Stomach (tissue), 19 donors: ENCODE measurements at places on chromosomes 6 and 20. TPM values are rescaled to one million over a fixed set of nuclear protein-coding genes. Genes with fewer than 3 reads are reported as not detected.

- no peak for DNase-seq
These were observed 35.5 kb upstream of the AFDN start for GRCh38 chr6:167791091-167791779.

DNA sequence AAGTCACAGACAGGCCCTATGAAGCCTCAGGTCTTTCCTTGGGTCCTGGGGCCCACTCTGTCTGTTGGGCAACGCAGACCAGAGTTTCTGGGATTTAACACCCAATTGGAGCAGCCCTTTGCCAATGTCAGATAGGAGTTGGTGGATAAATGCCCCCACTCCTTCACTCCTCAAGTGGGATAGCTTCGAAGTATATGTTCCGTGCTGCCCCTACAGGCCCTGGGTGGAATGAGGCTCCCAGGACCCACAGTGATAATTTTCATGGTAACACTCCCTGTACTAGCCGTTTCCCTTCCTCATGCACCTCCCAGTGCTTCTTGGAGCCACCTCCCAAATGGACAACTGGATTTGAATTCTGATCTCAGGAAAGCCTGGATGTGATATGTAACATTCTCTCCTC is 145.4 kb downstream of the FOXA2 start:
- DNase-seq, result no peak

DNA sequence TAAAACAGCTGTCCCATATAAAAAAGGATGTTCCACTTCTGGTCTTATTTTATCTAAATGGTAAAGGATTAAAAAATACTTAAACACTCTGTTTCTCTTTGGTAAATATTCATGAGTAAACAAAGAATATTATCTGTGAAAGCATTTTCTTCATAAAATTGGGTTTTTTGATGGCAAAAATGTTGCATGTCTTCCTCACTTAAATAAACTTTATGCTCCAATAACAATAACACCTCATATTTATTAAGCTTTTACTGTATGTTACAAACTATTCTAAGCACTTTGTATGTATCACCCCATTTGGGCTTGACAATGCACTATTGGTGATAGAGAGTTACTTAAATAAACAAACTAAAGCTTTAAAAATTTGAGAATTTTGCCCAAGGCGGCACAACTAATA is 91.9 kb downstream of the PHIP start:
- no peak for DNase-seq

- DNase-seq, result no peak
These were observed 515.9 kb downstream of the CD83 start for GRCh38 chr6:14633479-14633878.

DNA sequence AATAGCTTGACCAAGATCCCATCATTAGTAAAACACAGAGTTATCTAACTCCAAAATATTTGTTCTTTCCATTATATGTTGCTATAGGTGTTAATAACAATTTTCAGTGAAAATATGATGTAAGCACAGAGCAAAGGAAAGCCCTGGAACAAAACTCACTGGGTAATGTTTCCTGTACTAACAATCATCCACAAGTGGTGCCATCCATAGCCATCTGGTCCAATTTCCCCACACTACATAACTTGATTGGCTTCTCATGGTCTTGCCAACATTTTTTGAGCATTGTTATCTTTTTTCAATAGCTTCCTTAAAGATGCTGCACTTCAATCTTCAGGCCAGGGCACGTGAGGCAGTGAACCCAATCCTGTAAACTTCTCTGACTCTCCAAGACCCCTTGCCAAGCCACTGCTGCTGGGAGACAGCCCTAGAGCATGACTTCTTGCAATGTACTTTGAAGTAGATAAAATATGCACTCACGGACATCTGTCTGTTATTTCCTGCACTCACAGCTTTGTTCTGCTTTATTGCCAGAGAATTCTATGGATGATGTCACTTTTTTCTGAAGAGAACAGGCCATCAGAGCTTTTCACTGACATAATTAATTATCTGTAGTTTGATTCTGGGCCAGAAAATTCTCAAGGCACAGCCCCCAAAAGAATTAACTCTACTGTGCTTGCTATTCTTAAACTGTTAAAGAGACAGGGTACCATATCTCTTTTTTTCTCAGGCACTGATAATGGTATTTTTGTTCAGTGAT is 97.5 kb upstream of the TMEM30A start:
- DNase-seq, result no peak

DNA sequence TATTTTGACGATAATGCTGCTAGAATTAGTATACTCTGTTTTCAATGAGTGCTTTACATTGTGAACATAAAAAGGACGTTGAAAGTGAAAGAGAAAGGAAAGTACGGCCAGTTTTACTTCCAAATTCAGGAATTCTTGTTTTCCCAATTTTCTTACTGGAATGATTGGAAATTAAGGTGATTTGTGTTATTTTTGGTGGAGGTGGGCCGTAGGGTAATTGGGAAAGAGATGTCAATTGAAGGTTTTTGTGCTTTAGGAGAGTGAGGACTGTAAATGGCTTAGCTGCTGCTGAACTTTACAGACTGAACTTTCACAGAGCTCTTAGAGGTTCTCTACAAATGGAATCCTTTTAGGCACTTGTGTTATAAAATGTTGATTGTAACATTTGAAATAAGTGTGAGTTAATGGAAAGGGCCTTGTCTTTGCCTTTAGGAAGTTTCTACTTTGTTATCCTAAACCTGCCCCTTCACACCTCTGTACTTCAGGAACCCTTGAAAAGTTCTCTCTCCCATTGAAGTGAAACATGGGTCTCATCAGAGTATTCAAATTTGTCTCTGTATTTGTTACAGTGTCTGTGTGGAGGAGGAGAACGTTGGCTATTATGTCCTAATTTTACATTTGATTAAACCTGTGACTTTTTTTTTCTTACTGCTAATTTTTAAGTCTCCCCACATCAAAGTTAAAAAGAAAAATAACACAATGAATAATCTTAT is 256.4 kb downstream of the ARID1B start:
- DNase-seq, result peak; percentile 39

- no peak for DNase-seq
These were observed 24.8 kb downstream of the ZNF311 start for GRCh38 chr6:28980137-28980851.

- no peak for DNase-seq
These were observed 262.4 kb upstream of the SUPT3H start for GRCh38 chr6:45640081-45640491.

DNA sequence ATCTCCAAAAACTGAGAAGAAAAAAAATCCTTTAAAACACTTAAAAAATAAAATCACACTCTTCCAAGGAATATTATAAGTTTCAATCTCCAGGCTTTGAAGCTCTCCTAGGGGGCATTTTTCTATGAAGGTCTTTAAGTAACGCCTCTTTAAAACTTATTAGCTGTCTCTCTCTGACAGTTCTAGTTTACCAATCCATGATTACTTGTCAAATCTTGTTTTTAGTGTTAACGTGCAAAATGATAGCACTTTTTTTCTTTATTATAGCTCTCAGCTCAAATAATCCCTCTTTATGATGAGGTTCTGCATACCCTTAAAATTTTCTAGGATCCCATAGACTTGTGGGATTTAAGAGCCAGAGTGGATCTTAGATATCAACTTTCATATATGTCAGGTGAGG is 369.0 kb downstream of the DOK5 start:
- no peak for DNase-seq

DNA sequence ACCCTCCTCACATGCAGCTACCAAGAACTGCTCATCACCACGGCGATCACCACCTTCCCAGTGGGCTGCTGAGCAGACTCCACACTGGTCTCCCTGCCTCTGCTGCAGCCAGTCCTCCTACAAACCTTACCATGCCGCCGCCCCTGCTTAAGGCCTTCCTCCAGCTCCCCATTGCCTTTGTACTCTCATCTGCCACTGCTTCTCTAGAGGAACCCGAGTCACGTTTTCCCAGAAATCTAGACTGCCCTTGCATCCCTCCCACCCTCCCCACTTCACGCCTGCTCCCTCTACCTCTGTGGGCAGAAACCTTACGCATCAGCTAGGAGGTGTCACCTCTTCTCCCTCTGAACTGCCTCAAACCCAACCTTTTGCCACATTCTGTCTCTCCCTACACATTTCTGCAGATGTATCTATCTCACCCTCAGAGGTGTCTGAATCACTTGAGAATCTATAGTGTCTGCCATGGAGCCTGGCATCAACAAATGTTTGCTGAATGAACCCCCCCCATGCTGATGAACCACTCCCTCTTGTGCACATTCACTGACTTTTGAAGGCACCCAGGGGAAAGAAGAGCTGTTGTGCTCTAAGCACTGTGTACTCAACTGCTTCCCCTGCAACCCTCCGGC is 4.3 kb downstream of the E2F1 start:
- DNase-seq, result no peak

DNA sequence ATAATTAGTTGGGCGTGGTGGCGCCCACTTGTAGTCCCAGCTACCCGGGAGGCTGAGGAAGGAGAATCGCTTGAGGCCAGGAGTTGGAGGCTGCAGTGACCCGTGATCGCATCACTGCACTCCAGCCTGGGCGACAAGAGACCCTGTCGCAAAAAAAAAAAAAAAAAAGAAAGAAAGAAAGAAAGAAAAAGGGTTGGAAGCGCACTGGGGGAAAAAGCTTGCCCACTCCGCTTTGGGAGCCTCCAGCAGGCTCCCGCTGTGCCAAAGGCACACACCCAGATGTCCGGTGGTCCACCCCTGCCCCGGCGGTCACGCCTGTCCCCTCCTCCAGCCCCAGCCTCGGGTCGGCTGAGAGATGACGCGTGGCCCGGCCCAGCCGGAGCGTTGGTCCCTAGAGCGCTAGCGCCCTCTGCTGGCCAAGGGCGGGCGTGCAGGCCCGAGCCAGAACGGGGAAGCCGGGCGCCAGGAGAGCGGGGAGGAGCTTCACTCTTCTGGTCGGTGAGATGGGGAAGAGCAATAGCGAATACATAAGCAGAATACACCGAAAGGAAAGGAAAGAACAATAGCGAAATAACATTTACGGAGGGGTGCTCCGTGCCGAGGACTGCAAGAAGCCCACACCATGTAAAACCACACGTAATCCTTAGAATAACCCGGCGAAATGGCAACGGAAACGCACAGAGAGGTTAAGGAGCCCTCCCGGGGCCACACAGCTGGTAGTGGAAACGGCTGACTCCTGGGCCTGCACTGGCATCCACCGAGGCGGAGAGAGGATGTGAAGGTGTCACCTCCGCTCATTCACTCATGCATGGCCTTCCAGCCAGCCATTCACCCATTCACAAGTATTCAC is 41.7 kb downstream of the UBE2V1 start:
- DNase-seq, result peak; percentile 95

GRCh38 chr6:150185732-150186117 is 42.9 kb downstream of the PPP1R14C start:
- no peak for DNase-seq

- DNase-seq, result no peak
These were observed 12.8 kb upstream of the SERPINB1 start for GRCh38 chr6:2854396-2854982.

DNA sequence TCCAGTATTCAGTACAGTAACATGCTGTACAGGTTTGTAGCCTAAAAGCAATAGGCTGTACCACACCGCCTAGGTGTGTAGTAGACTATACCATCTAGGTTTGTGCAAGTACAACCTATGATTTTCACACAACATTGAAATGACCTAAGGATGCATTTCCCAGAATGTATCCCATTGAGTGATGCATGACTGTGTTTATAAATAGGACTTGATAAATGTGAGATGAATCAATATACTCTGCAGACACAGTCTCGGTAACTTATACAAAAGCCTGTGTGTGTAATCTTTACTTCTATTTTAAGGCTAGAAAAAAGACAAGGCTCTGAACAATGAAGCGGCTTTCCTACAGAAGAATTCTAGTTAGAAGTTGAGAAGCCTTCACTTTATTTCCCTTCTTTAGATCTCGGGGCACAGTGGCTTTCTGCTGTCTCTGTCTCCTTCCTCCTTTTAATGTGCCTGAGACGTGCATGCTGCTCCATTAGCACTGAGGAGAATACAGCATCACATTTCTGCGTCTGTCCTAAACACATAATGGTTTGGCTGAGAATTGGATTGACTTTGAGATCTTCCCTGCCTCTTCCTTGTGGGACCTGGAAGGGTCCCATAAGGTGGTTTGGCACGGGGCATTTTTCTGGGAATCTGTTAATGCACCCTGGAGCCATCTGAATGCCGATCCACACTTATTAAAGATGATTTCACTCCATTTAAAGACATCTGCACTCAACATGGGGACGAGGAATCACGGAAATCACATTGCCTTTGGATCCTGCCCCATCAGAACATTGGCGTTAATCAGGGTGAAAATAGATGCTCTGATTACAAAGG is 112.5 kb downstream of the SCML4 start:
- DNase-seq, result no peak

DNA sequence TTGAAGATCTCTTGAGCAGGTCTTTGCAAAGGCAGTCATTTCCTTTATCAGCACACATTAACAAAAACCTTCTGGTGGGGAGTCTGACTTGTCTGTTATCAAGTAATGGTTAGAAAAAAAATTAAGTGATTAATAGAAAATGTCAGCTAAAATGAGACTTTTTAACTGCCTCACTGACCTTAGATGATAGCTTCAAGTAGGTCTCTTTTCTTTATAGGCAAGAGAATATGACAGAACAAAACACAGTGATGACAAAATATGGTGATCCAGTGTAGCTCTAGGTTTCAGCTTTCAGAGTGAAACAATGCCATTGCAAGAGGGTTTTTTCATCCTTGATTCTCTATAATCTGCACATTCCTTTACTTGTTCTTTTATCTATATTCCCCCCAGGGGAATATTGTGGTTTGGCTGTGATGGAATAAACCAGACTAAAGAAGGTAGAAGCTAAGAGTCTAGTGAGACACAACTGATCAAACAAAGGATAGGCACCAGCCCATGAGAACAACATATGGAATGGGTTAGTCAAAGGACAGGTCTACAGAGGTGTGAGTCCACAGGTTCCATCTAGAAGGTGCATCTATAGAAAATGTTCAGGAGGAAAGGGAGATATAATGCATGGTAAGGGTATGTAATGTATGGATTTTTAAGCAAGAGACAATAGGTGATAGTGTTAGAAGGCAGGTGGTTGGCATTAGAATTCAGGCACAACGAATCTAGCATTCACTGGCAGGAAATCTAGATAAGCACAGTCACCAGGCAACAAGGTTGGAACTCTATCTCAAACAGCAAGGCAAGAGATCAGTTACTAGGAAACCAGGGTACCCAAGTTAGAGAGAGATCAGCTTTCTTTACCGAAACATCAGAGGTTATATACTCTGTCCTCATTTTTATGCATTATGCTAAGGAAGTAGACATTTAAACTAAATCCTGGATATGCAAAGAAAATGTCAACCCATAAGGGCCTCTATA is 228.9 kb upstream of the SMLR1 start:
- DNase-seq, result no peak

DNA sequence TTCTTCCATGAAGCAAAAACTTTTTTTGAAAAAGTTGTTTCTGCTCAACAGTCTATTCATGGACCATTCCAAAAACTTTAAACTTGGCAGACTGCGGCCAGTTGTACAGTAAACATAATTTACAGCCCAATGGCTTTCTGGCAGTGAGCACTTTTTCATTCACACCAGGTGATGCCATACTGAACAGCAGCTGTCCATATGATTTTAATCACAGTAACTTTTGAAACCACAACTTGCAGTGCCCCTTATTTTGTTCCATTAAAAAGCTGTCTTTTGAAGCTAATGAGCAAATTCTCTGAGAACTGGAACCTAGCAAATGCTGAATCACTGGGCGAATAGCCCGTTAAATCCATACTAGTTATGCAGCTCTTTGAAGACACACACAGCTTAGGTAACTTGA is 576.6 kb downstream of the PTPRT start:
- no peak for DNase-seq

GRCh38 chr20:3557237-3557785 is 86.5 kb downstream of the ATRN start:
- DNase-seq, result no peak

- DNase-seq, result no peak
These were observed 3.0 kb downstream of the PSMF1 start for GRCh38 chr20:1121429-1121828.

The HUS1B gene
- polyA plus RNA-seq, result 0.31 TPM

The TGM3 gene
- polyA plus RNA-seq, result 173 TPM

The TMEM244 gene
- not detected for polyA plus RNA-seq

The PROKR2 gene
- polyA plus RNA-seq, result not detected
